ENCODE measurements at places on chromosomes 7 and 10.

GRCh38 chr7:24017519-24017918 is 266.5 kb upstream of the NPY start:
- no peak for DNase-seq

GRCh38 chr10:7038416-7038815 is 372.4 kb downstream of the SFMBT2 start:
- DNase-seq, result no peak

- no peak for DNase-seq
Observed at GRCh38 chr7:16817536-16817935, 12.7 kb upstream of the AGR2 start.

DNA sequence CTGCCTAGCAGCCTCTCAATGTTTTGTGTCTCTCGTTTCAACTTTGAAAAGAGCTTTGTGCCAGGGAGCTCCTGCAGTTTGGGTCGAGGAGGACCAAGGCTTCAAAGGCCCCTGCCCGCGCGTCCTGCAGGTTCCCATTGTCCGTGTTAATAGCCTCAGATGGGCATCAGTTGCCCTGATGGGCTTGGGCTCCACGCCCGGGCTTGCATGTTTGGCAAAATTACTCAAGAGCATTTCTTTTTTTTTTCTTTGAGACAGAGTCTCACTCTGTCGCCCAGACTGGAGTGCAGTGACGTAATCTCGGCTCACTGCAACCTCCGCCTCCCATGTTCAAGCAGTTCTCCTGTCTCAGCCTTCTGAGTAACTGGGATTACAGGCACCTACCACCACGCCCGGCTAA is 636.6 kb downstream of the SDK1 start:
- DNase-seq, result no peak

- no peak for DNase-seq
Observed at GRCh38 chr7:143296686-143297085, 8.5 kb downstream of the CASP2 start.

- no peak for DNase-seq
Observed at GRCh38 chr7:152074673-152075072, 49.2 kb downstream of the GALNT11 start.

GRCh38 chr10:21199501-21199900 is 302.4 kb upstream of the NEBL start:
- no peak for DNase-seq
